ENCODE measurements at places on chromosomes 6 and 20.

DNA sequence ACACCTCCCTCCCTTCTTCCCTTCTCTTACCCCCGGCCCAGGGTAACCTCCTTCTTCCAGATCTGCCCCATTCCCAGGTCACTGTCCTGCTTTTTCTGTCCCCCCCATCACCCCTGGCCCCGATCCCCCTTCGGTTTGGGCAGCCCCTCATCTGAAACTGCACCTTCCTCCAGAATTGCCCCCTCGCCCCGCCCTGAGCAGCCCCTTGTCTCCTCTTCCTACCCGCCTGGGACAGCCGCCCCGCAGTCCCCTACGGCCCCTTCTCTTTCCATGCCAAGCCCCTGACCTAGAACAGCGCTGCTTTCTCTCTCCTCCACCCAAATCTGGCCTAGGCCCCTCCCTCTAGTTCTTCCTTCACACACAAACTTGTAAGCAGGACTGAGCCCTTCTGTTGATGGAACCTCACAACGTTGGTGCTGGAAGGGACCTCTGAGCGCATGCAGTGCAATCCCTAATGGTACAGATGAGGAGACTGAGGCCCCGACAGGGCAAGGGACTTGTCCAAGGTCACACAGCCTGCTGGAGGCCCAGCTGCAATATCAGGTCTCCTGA, 630 bp downstream of the PPP2R5D start:
- peak; percentile 35 for DNase-seq

GRCh38 chr6:144349690-144350527, 64.8 kb downstream of the UTRN start:
- no peak for DNase-seq

DNA sequence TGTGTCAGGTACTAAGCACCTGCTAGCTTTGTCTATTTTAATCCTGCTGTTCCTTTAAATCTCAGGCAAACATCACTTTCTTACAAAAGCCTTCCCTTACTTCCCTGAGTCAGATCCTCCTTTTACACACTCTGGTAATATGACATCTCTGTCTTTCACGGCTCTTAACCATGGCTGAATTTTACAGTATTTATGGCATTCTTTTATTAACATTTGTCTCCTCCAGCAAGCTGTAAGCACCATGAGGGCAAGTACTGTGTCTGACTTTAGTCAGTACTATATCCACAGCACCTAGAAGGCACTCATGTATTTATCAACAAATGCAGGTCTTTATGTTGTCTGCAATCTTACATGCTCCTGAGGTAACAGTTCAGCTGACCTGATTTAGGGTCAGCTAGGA, 33.7 kb upstream of the HBS1L start:
- DNase-seq, result no peak

GRCh38 chr6:34584694-34585093, 28.6 kb upstream of the SPDEF start:
- DNase-seq, result no peak

DNA sequence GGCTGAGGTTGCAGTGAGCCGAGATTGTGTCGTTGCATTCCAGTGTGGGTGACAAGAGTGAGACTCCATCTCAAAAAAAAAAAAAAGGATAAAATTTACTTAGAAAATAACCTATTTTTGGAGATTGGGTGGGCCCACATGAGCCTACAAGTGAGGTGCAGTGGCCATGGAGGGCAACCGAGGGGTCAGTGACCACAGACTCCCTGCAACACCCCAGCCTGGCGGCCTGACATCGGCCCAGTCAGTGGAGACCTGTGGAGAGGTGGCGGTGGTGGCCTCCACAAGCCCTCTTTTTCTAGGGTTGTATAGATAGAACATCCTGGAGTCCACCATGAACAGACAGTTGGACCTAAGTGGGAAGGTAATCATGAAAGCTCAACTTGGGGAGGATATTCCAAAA, 52.7 kb downstream of the BTBD9 start:
- no peak for DNase-seq

- DNase-seq, result no peak
Measured at GRCh38 chr20:48358176-48359054, 469.4 kb downstream of the PREX1 start.

GRCh38 chr6:158761746-158762145, 57.4 kb downstream of the EZR start:
- DNase-seq, result no peak

DNA sequence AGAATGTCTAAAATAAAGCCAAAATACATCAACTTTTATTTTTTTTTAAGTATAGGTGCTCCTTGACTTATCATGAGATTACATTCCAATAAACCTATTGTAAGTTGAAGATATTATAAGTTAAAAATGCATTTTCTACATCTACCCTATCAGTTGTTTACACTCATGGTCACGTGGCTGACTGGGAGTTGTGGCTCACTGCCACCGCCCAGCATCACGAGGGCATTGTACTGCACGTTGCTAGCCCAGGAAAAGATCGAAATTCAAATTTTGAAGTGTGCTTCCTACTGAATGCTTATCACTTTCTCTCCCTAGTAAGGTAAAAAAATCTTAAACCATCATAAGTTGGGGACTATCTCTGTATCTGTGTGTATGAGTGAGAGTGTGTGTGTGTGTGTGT, 126.6 kb upstream of the RIN2 start:
- no peak for DNase-seq

DNA sequence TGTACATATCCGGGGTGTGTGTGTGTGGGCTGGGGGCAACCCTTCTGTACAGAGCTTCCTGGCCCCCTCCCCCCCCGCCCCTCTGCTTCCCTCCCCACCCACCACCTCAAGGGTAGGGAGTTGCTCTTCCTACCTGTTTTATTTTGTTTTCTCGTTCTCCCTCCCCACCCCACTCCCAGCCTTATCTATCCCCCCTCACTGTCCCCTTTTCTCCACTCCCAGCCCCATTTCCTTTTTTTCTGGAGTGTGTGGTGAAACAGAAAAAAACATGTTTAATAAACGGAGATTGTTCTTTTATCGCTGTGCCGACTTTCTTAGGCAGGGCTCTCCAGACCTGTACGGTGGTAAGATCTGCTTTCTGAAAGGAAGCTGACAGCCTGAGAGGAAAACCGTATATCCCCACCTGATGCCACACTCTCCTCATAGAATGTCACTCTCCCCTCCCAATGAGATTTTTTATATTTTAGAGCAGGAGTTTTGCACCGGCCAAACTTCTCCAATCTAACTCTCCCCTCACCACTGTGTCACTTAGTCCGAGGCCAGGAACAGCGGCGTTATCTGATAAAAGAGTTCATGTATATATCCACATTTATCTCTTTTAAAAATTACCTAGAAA, 875 bp upstream of the ZBTB9 start:
- DNase-seq, result no peak

DNA sequence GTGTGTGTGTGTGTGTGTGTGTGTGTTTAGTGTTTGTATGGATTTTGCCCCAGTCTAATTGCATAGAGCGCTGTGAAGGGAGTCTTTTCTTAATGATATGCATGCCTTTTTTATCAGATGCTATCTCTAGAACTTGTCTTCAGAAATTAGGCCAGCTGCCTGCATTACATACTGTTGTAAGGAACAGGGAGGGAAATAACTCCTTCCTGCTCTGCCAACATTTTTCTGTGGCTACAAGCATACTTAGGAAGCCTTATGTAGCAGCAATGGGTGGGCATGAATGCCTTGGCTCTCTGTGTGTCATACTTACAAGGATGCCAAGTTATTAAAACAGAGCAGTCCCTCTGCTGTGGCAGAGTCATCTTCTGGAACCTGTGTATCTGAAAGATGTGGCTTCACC, 8.0 kb upstream of the COL21A1 start:
- no peak for DNase-seq

GRCh38 chr6:41073203-41073967, 611 bp downstream of the NFYA start:
- DNase-seq, result peak; percentile 80

- no peak for DNase-seq
Measured at GRCh38 chr6:89073014-89073620, 7.4 kb upstream of the PNRC1 start.

DNA sequence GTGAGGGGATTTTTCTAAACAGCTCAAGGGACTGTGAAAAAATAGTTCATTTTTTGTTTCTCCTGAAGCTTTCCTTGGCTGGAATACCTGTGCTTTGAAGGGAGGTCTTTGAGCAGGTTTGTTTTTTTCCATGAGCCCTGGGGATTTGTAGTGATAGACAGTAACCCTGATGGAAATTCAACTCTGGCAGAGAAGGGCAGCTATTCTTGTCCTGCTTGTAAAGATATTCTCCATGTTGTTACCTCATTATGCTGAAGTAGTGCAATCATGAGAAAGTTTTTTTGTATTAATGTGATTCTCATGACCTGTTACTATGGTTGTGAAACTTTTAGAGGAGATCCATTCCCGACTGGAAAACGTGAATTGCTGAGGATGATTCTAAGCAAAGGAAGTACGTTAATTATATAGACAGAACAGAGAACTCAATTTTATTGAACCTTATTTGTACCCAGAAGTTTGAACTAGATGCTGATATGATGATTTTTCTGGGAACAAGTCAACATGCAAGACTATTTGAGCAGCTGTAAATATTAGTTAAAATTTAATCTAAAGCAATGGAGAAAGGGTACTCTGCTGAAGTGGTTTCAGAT, 12.5 kb downstream of the UTRN start:
- DNase-seq, result no peak

GRCh38 chr6:77650098-77650663, 2.7 kb upstream of the MEI4 start:
- DNase-seq, result no peak

DNA sequence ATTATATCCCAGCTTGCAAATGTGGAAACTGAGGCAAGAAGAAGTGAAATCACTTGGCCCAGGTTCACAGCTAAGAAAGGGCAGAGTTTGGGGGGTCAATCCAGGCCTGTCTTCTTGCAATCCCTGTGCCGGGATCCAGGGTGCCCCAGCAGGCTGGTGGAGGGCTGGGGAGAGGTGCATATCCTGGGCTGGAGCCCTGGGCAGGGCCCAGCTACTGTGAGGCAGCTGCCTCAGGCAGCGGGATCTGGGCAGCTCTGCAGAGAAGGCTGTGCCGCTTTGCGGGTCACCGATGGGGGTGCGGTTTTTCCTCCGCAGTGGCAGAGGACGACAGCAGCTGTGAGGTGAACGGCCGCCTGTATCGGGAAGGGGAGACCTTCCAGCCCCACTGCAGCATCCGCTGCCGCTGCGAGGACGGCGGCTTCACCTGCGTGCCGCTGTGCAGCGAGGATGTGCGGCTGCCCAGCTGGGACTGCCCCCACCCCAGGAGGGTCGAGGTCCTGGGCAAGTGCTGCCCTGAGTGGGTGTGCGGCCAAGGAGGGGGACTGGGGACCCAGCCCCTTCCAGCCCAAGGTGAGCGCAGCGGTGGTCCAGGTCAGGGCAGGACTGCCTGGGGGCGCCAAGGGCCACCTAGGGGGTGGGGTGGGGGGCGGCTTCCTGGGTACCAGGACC, 9.4 kb downstream of the CCN5 start:
- DNase-seq, result no peak

DNA sequence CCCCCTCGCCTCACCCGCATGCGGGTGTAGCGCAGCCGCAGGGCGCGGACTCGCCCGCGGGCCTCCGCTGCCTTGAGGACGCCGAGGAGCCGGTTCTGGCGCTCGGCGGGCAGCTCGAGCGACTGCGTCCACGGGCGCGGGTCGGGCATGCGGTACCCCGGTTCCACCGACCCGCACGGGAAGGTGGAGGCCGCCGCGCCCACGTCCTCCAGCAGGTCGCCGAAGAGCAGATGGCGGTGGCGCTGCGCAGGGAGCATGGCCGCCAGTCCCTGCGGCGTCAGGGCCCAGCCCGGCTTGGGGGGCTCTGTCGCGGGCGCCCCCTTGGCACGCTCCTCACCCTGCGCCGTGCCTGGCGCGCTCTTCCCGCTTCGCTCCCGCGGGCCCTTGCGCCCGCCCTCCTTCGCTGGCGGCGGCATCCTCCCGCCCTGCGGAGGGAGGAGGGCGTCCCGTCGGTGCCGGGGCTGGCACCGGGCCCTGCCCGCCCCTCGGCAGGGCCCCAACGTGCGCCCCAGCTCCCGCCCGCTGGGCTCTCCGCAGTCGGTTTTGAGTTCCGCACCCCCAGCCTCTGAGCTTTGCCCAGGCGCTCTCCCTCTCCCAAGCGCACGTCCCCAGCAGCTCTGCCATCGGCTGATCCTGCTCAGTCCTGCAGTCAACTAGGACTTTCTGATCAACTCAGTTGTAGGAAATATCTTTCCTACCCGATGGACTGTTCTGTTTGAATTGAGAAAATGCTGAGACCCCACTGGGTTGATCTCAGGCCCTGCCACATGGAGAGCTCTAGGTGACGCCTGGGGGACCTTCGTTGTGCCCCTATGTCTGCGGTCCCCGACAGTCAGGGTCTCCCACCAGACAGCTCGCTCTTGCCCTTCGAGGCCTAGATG, at the start of gene LKAAEAR1:
LKAAEAR1 (minus strand) TSS at position 595 of the 881 bp plus-strand sequence; CDS start at position 416, 179 bp downstream.
- no peak for DNase-seq

- DNase-seq, result peak; percentile 52
Measured at GRCh38 chr6:149862922-149863697, 1.0 kb downstream of the LRP11 start.

- no peak for DNase-seq
Measured at GRCh38 chr20:40960101-40960500, 68.5 kb upstream of the TOP1 start.

GRCh38 chr20:58137651-58138265, 90.7 kb downstream of the ANKRD60 start:
- DNase-seq, result no peak

Measured in activated CD4-positive, CD25-positive, alpha-beta regulatory T cell treated with anti-CD3 and anti-CD28 coated beads, Interleukin-2, amount 50 U/mL, for 72 hours (primary cell).